Spleen (tissue), 13 donors: ENCODE measurements at places on chromosomes 16 and 17. TPM values are rescaled to one million over a fixed set of nuclear protein-coding genes. Genes with fewer than 3 reads are reported as not detected.

DNA sequence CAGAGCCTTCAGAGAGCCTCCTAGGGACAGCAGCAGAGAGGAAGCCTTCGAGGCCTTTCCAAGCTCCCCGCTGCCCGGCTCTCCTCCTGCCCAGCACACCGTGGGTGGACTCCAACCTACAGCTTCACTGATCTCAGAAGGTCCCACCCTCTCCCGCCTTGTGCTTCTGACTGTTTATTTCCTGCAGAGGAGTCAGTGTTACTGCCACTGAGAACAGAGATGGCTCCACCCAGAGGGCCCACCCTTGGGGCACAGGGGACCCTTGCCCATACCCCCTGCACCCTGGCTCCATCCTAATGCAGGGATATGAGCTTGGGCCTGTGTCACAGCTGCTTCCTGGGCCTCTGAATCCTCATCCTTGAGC, 52.8 kb upstream of the TOB1 start:
- H3K4me3 ChIP-seq, result peak overlapping the region; percentile 9
- H3K36me3 ChIP-seq, result no peaks in the 10 kb centered on the region
- DNase-seq, result no peak
- no peak overlapping the region for H3K27ac ChIP-seq
- peaks cover 35% of the 10 kb centered on the region for H3K4me1 ChIP-seq

GRCh38 chr17:7856011-7856810, 1.1 kb downstream of the NAA38 start:
- peaks cover 68% of the 10 kb centered on the region for H3K36me3 ChIP-seq
- peak overlapping the region; percentile 95 for H3K27ac ChIP-seq
- peak overlapping the region; percentile 43 for H3K4me3 ChIP-seq
- DNase-seq, result peak; percentile 91
- H3K27me3 ChIP-seq, result no peaks in the 10 kb centered on the region
- H3K4me1 ChIP-seq, result peaks cover 38% of the 10 kb centered on the region

GRCh38 chr16:70793851-70794502, 7.0 kb downstream of the VAC14 start:
- DNase-seq, result no peak
- H3K27me3 ChIP-seq, result no peaks in the 10 kb centered on the region
- peaks cover 60% of the 10 kb centered on the region for H3K4me1 ChIP-seq
- no peak overlapping the region for H3K4me3 ChIP-seq
- no peaks in the 10 kb centered on the region for H3K36me3 ChIP-seq

GRCh38 chr16:934178-934577, 36.6 kb downstream of the LMF1 start:
- peaks cover 74% of the 10 kb centered on the region for H3K36me3 ChIP-seq
- no peak for DNase-seq
- no peaks in the 10 kb centered on the region for H3K27me3 ChIP-seq
- no peak overlapping the region for H3K4me3 ChIP-seq
- H3K4me1 ChIP-seq, result no peaks in the 10 kb centered on the region
- H3K27ac ChIP-seq, result no peak overlapping the region

GRCh38 chr16:3187798-3188674, at the start of gene OR1F1:
TSS of gene OR1F1 (plus strand) at chr16:3188204.
- H3K27me3 ChIP-seq, result peaks cover 97% of the 10 kb centered on the region
- peak within 1 kb of the TSS; percentile 31 for H3K27ac ChIP-seq
- peak; percentile 72 for DNase-seq
- no peaks in the 10 kb centered on the region for H3K36me3 ChIP-seq
- H3K4me1 ChIP-seq, result peaks cover 37% of the 10 kb centered on the region

The RHBDL1 gene
- total RNA-seq, result 0.43 TPM

The LLGL1 gene
- total RNA-seq, result 19.6 TPM

DNA sequence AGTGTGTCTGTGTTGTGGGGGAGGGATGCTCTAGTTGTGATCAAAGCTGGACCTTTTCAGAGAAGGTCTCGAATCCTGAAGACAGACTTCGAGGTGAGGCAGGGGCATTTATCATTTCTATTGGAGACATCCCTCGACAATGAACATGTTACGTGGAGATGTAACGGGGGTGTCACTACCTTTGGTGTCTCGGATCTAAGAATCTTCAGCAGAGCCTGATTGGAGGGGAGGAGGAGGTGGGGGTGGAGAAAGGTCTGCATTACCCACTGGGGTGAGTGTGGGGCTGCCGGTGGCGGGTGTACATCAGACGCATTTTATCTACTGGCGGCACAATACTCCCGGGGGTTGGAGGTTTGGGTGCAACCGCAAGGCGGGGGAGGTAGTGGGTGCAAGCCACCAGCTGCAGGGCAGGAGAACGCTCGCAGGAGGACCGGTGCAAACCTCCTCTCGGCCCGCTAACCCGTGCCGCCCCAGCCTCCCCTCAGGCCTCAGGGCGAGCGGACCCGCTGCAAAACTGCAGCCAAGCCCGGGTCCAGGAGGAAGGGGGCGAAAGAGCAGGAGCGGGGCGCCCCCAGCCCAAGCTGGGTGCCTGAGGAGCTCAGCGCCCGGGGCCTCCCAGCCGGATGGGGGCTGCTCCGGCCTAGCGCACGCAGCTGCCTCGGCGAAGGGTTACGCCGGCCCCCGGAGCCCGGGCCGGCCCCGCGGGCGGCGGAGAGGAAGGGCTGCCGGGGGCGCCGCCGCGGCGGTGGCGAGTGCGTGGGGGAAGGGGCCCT, 735 bp downstream of the ZNF652 start:
- H3K36me3 ChIP-seq, result no peaks in the 10 kb centered on the region
- peak; percentile 94 for DNase-seq
- H3K27me3 ChIP-seq, result no peaks in the 10 kb centered on the region
- H3K27ac ChIP-seq, result peak overlapping the region; percentile 99
- peak overlapping the region; percentile 84 for H3K4me3 ChIP-seq
- peaks cover 58% of the 10 kb centered on the region for H3K4me1 ChIP-seq

- no peak overlapping the region for H3K4me3 ChIP-seq
- H3K4me1 ChIP-seq, result peaks cover 7% of the 10 kb centered on the region
- no peaks in the 10 kb centered on the region for H3K36me3 ChIP-seq
- H3K27me3 ChIP-seq, result no peaks in the 10 kb centered on the region
Measured at GRCh38 chr17:3043737-3044365, 19.6 kb downstream of the OR1D5 start.

DNA sequence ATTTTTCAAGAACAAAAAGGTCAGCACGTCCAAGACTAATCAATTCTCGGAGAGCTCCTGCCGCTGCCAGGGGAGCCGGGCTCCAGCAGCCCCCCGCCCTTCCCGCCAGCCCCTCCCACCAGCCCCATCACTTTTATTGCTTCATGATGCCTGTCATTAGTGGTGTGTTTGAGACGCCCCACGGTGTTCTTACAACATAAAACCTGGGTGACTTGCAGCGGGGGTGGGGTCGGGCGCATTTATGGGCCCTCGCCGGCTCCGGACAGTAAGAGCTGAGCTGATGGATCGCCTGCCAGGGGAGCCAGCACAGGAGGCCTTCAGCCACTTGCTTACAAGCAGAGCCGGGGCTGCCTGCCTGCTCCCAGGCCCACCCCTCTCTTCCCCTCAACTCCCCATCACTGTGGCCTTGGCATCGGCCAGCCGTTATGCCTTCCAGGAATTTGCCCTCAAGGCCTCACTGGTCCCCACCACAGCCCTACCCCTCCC, 82.9 kb upstream of the CBX4 start:
- peaks cover 22% of the 10 kb centered on the region for H3K4me1 ChIP-seq
- no peak for DNase-seq
- H3K36me3 ChIP-seq, result no peaks in the 10 kb centered on the region
- H3K27ac ChIP-seq, result no peak overlapping the region
- H3K27me3 ChIP-seq, result peaks cover 7% of the 10 kb centered on the region
- no peak overlapping the region for H3K4me3 ChIP-seq

DNA sequence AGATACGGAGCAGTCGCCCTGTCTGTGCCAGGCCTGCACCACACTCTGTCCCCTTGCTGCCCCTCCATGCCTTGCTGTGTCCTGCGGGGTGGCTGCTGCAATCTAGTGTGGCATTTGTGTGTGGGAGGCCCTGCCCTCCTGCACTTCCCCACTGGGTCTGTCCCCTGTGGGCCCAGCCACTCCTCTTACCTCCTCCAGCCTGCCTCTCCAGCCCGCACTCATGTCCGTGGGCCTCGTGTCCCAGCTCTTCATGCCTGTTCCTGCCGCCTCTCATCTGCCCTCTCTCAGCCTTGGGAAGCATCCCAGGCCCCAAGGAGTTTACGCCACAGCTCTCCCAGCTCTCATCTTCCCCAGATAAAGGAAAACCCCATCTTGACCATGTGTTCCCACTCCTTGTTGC, 26.6 kb downstream of the CRAMP1 start:
- peaks cover 17% of the 10 kb centered on the region for H3K4me1 ChIP-seq
- DNase-seq, result no peak
- no peak overlapping the region for H3K4me3 ChIP-seq

The IQCK gene
- 19.2 TPM for total RNA-seq

- no peak for DNase-seq
- H3K36me3 ChIP-seq, result no peaks in the 10 kb centered on the region
- no peak overlapping the region for H3K27ac ChIP-seq
- H3K27me3 ChIP-seq, result no peaks in the 10 kb centered on the region
- H3K4me1 ChIP-seq, result peaks cover 6% of the 10 kb centered on the region
- no peak overlapping the region for H3K4me3 ChIP-seq
Measured at GRCh38 chr16:3836641-3837040, 43.9 kb downstream of the CREBBP start.

DNA sequence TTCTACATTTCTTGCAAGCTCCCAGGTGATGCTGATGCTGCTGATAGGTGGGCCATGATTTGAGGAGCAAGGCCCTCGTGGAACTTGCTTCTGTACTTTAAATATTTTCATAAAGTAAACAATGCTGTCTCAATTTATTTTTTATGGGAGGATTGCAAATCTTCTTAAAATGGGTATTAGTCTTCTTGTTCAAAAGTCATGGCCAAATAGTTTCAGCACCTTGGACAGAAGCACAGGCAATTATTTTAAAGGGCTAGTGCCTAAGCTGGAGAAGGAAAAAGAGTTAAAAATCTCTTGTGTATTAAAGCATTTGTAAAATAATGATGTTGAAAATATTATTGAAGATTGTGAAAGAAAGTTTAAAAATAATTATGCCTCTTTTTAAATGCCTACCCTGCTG, 50.5 kb downstream of the GPR139 start:
- no peak for DNase-seq
- H3K4me3 ChIP-seq, result no peak overlapping the region
- H3K27me3 ChIP-seq, result no peaks in the 10 kb centered on the region
- no peak overlapping the region for H3K27ac ChIP-seq
- no peaks in the 10 kb centered on the region for H3K4me1 ChIP-seq
- H3K36me3 ChIP-seq, result no peaks in the 10 kb centered on the region

- H3K27ac ChIP-seq, result no peak overlapping the region
- no peaks in the 10 kb centered on the region for H3K4me1 ChIP-seq
- H3K36me3 ChIP-seq, result no peaks in the 10 kb centered on the region
- H3K27me3 ChIP-seq, result no peaks in the 10 kb centered on the region
- DNase-seq, result no peak
- no peak overlapping the region for H3K4me3 ChIP-seq
Measured at GRCh38 chr17:4440021-4440420, 6.3 kb downstream of the SPNS3 start.

DNA sequence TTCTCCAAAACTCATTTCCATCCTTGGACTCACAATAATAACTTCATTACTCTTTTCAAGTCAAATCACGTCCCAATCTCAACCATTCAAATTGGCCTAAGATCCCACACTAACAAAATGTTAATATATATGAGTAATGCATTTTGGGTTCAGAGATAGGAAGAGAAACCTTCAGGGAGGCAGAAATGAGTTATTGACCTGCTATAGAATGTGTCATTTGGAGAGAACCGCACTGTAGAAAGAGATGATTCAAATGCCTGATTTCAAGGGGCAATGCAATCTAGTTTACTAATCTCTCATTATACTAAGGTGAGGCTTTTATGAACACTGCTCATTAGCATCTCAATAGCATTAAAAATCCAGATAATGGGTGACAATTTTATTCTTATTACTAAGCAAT, 1595.0 kb upstream of the GOT2 start:
- H3K27ac ChIP-seq, result no peak overlapping the region
- H3K27me3 ChIP-seq, result no peaks in the 10 kb centered on the region
- DNase-seq, result no peak
- H3K4me1 ChIP-seq, result no peaks in the 10 kb centered on the region
- no peaks in the 10 kb centered on the region for H3K36me3 ChIP-seq
